AG20443 (cell line): ENCODE measurements at places on chromosomes 7 and 10.

- peak; percentile 95 for DNase-seq
These were observed 85.9 kb upstream of the MKI67 start for GRCh38 chr10:128211953-128212727.

GRCh38 chr7:124532166-124532565 lies 233.4 kb downstream of the GPR37 start:
- no peak for DNase-seq

DNA sequence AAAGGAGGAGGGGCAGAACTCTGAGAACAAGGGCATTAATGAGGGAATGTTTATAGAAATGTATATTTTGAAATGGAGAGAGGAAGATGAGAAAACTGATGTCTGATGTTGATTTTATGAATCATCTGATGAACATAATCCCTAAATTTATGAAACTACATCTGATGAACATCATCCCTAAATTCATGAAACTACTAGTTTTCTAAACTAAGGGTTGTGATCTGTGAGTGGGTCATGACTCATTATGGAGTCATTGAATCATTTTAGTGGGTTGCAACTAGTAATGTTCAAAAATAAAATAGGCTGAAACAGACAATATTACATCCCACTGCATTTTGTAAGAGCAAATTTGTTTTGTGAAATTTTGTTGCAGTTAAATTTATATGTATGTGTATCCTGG lies 442.6 kb upstream of the TEX47 start:
- DNase-seq = peak; percentile 6

DNA sequence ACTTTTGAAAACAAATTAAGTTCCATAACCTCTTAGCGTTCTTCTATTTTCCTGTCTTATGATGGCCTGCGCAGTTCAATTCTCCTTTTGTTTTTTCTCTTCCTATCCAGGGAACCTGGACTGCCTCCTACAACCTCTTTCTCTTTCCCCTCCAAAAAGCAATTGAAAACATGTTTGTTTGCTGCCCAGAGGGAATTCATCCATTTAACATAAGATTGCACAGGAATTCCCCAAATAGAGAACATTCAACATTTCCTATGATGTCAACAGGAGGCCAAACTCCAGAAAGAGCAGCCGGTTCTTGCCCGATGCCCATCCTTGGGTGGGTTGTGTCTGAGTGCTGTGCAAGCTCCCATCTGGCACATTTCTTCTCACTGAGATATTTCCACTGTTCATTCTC lies 94.2 kb upstream of the NRP1 start:
- no peak for DNase-seq

DNA sequence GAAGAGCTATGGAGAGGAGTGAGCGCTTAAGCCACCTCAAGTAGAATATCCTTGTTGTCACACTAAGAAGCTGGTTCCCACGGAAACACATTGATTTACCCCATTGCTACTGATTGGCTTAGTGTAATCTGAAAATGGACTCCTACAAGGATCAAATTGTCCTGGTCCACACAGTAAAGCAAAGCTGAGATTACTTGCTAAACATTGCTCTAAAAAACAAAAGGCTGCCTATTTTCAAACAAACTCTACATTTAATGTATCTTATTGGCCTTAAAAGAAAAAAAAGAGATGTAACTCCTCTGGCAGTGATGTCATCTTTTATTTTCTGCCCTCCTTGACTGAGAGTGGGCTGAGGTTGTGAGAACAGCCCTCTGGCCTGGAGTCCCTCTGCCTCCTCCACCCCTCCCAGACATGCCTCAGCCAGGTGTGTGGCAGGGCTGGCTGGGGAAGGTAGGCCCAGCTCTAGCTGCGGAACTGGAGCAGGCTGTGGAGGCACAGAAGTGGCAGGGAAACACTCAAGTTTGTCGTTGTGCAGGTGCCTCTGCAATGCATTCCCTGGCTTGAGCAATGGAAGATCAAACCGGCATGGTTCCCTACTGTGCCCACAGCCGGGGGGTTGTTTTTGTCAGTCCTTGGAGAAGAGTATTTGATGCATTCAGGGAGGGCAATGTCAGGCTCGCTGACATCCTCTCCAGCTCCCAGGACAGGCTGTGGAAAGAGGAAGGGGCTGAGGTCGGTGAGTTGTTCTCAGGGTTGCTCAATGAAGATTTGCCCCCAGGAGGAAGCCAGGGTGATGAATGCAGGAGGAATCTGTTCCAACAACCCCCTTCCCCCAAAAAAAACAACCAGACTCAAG lies 9.1 kb downstream of the KLF6 start:
- DNase-seq = no peak

GRCh38 chr7:14666304-14666703 lies 236.2 kb downstream of the DGKB start:
- DNase-seq = no peak

DNA sequence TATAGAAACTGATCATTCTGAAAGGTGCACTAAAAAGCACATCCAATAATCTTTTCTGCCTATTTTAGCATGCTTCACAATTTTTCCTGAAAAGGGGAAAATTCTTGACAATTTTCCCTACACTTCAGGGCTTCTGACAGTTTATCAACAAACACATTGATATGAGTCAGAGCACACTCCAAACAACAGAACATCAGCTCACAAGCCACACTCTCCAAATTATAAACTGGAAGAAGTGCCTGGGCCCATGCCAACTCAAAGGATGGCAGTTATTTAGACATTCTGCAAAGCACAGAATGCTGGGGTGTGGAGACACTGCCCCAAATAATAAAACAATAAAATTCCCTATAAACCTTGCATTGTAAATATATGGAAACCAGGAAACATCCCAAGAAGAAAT lies 90.8 kb downstream of the ELAPOR2 start:
- DNase-seq = no peak

DNA sequence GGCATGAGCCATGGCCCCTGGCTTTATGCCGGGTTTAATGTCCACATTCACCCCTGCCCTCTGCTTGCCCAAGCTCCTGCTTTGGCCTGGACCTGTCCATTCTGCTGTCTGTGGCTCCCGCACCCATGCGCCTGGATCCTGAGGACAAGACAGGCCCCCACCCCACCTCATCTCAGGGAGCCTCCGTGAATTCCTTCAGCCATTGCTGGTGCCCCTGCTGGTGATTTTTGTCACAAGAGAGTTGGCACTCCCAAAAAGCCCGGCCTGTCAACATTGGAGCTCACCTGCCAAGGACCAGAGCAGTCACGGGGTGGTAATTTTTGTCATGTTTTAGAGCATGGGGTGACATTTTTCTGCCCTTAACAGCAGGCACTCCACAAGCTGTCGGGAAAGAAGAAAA lies 127.5 kb upstream of the PLXNA4 start:
- no peak for DNase-seq

DNA sequence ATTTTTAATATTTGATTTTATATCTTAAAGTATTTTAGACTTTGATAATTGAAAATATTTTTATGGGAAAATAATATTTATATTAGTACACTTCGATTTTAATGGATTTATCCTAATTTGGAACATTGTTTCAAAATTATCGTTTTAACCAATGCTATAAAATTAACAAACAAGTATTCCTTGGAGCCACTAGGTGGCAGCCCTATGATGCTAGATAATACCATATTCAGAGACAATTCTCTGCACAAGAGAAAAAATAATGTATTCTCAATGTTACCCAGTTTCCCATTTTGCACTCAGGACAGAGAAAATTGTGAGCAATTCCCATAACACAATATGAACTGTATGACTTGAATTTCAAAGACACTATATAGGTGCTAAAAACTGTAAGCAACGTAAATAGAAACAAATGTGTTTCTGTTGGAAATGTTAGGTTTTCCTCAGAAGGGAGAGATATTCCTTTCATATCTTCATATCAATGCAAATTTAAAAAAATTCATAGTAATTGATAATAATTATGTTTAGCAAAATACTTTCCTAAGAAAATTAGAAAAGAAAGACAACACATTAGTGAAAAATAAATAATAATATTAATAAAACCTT lies 237.8 kb downstream of the SEMA3E start:
- DNase-seq = peak; percentile 43
